Astrocyte (in vitro differentiated cells and primary cell): ENCODE measurements at places on chromosomes 4 and X. TPM values are rescaled to one million over a fixed set of nuclear protein-coding genes. Genes with fewer than 3 reads are reported as not detected.
A peak's percentile ranks its signal among the peaks of the same experiment; 100 is the strongest.

GRCh38 chr4:37978248-37978924 is 18.2 kb downstream of the PTTG2 start:
- no peaks in the 10 kb centered on the region for H3K27me3 ChIP-seq
- peak overlapping the region; percentile 71 for H3K27ac ChIP-seq
- peak overlapping the region; percentile 90 for H3K4me3 ChIP-seq
- H3K4me1 ChIP-seq: peaks cover 23% of the 10 kb centered on the region

The CTAG1A gene
- not detected in 2 replicates for total RNA-seq

- no peak overlapping the region for H3K4me3 ChIP-seq
- H3K36me3 ChIP-seq: peaks cover 9% of the 10 kb centered on the region
- H3K27me3 ChIP-seq: no peaks in the 10 kb centered on the region
- no peak for DNase-seq
- no peaks in the 10 kb centered on the region for H3K4me1 ChIP-seq
- H3K27ac ChIP-seq: no peak overlapping the region
These were observed 55.3 kb downstream of the FIP1L1 start for GRCh38 chr4:53432528-53433424.

- no peaks in the 10 kb centered on the region for H3K27me3 ChIP-seq
- H3K4me1 ChIP-seq: no peaks in the 10 kb centered on the region
- no peak overlapping the region for H3K27ac ChIP-seq
- H3K4me3 ChIP-seq: no peak overlapping the region
- DNase-seq: no peak
- H3K36me3 ChIP-seq: no peaks in the 10 kb centered on the region
These were observed 2725.5 kb downstream of the ARAP2 start for GRCh38 chr4:33518856-33519255.

GRCh38 chr4:120730777-120731320 is 191.7 kb downstream of the PRDM5 start:
- H3K27ac ChIP-seq: no peak overlapping the region
- DNase-seq: no peak
- H3K36me3 ChIP-seq: no peaks in the 10 kb centered on the region

The TRMT44 gene
- 12.2 and 18.0 TPM in 2 replicates for total RNA-seq

DNA sequence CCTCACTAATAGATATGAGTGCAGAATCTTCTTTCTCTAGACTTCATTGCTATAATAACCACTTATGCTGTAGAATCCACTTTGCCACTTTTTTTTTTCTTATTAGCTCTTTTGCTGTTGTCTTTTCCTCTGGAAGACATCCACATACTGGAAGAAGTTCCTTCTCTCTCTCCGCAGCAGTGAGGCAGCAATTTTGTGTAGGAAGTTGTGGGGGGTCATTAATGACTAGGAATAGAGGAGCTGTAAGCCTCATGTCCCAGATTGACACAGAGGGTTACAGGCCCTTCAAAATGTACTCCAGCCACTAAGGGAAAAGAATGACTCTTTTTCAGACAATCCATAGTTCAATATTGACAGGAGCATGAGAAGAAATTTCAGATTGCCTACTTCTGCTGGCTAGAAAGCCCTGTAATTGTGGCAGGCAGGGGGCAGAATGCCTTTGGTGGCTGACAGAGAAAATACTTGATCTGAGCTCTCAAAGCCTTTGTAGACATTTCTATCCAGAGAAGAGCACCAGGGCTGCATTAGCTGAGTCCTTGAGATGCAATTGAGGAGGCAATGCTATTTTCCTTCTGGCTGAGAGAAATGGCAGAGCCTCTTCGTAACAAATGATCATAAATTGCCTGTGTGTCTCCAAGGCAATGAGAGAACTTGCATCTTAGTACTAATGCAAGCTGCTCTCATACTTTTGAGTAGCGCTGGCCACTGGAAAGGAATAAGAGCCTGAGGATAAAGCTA is 856.2 kb downstream of the STIM2 start:
- no peak for DNase-seq
- H3K27ac ChIP-seq: no peak overlapping the region
- no peaks in the 10 kb centered on the region for H3K27me3 ChIP-seq
- H3K4me1 ChIP-seq: no peaks in the 10 kb centered on the region
- no peak overlapping the region for H3K4me3 ChIP-seq

DNA sequence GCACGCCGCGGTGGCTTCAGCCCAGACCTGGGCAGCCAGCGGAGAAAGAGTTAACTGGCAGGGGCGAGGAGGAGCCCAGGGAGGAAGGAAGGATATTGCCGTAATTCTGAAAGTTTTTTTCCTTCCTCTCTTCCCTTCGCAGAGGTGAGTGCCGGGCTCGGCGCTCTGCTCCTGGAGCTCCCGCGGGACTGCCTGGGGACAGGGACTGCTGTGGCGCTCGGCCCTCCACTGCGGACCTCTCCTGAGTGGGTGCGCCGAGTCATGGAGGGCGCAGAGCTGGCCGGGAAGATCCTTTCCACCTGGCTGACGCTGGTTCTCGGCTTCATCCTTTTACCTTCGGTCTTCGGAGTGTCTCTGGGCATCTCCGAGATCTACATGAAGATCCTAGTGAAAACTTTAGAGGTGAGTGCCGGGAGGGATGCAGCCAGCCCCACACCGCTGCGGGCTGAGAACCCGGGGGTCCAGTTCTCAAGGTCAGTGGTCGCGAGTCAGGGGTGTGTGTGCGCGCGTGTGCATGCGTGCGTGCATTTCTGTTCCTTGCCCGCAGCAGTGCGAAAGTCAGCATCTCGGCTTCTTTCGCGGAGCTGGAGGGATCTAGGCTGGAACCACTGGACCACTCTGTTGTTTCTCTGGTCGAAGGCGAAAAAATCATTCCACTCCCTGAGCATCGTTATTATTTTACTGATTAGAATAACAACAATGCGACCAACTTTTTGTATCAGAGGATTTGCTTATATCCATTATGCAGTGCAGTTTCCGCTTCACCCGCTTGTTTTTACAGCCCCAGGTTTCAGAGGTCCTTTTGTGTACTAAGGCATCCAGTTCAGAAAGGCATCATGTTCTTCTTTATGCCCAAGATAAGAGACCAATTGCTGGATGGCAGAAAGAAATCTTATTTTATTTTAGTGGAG is 709 bp downstream of the GPAT3 start:
- no peak for DNase-seq
- peak overlapping the region; percentile 0 for H3K27ac ChIP-seq
- peaks cover 7% of the 10 kb centered on the region for H3K4me1 ChIP-seq
- no peaks in the 10 kb centered on the region for H3K36me3 ChIP-seq

- no peak overlapping the region for H3K4me3 ChIP-seq
- no peaks in the 10 kb centered on the region for H3K27me3 ChIP-seq
- no peaks in the 10 kb centered on the region for H3K4me1 ChIP-seq
- H3K27ac ChIP-seq: no peak overlapping the region
These were observed 901.6 kb upstream of the NDST4 start for GRCh38 chr4:116015062-116015461.

GRCh38 chrX:118756101-118756500 is 28.7 kb downstream of the IL13RA1 start:
- H3K4me1 ChIP-seq: no peaks in the 10 kb centered on the region
- H3K4me3 ChIP-seq: no peak overlapping the region
- peak; percentile 3 for DNase-seq
- no peaks in the 10 kb centered on the region for H3K27me3 ChIP-seq

GRCh38 chrX:129493643-129494042 is 29.6 kb downstream of the SMARCA1 start:
- H3K4me1 ChIP-seq: peaks cover 31% of the 10 kb centered on the region
- H3K36me3 ChIP-seq: peaks cover 12% of the 10 kb centered on the region
- peak overlapping the region; percentile 39 for H3K27ac ChIP-seq
- H3K4me3 ChIP-seq: no peak overlapping the region

The DGAT2L6 gene
- not detected in 2 replicates for total RNA-seq

The TLL1 gene
- 1.9 and 2.7 TPM in 2 replicates for total RNA-seq

DNA sequence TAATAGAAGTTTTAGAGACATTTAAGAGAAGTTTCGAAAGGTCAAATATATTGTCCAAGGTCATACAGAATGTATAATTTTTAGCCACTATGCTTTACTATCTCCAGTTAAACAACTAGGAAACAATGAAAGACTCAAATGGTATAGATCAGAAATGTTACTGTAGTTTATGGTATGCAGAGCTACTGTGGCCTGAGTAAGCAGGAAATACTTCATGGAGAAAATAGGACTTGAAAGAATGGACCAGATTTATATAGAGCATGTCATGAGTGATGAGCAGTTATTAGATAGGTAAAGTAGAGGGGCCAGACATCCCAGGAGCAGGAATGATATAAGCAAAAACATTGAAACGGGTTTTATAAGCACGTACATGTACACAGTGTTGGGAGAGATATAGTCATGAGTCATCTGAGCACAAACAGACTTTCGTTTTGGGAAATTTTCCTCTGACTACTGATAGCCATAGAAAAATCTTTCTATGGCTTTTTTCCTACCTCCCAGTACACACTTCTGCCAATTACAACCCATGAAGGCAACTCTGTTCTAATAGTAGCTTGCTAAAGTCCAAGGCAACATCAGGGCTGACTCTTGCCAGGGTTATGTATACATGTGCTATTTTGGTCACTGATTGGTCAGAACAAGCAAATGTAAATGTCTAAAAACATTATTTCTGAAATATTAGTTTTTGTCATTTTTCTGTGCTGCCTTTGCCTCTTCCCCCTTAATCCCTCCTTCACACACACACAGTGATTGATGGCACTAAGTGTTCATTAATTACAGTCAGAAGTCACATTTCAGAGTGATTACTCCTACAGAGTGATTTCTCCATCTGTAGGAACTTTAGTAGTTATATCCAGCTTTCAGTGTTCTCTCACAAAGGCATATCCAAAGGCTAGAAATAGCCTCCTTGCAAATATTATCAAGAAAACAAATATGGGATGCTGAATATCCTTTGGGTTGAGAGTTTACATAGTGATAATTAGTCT is 198.7 kb downstream of the ENOX2 start:
- no peaks in the 10 kb centered on the region for H3K36me3 ChIP-seq
- no peaks in the 10 kb centered on the region for H3K27me3 ChIP-seq
- no peak overlapping the region for H3K4me3 ChIP-seq
- peak; percentile 39 for DNase-seq

GRCh38 chr4:169921237-169921636 is 105.0 kb downstream of the MFAP3L start:
- no peaks in the 10 kb centered on the region for H3K36me3 ChIP-seq
- DNase-seq: no peak
- no peak overlapping the region for H3K27ac ChIP-seq
- no peak overlapping the region for H3K4me3 ChIP-seq
- peaks cover 2% of the 10 kb centered on the region for H3K27me3 ChIP-seq
- peaks cover 2% of the 10 kb centered on the region for H3K4me1 ChIP-seq

DNA sequence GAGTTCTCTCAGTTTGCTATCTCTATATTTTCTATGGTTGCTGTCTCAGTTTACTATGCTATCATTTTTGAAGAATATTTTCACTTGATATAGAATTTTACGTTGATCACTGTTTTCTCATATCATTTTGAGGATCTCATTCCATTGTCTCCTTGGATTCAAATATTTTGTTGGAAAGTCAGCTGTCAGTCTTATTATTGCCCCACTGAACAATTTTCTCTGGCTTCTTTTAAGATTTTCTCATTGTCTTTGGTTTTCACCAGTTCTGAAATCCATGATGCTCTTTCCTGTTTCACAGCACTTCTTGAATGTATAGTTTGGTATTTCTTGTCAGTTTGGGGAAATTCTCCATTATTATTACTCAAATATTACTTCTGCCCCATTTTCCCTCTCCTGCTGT is 81.1 kb downstream of the ENPP6 start:
- H3K36me3 ChIP-seq: no peaks in the 10 kb centered on the region
- no peak overlapping the region for H3K27ac ChIP-seq
- no peaks in the 10 kb centered on the region for H3K4me1 ChIP-seq
- H3K27me3 ChIP-seq: no peaks in the 10 kb centered on the region
- H3K4me3 ChIP-seq: no peak overlapping the region

DNA sequence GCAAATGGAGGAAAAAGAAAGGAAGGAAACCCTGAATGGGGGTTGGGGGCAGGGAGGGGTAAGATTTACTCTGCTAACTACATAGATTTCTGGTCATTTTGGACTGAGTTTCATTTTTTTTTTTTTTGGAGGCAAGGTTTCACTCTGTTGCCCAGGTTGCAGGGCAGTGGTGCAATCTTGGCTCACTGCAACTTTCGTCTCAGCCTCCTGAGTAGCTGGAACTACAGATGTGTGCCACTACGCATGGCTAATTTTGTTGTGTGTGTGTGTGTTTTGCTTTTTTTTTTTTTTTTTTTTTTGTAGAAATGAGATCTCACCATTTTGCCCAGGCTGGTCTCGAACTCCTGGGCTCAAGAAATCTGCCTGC is 223.5 kb downstream of the APBB2 start:
- no peaks in the 10 kb centered on the region for H3K27me3 ChIP-seq
- DNase-seq: no peak
- peaks cover 2% of the 10 kb centered on the region for H3K36me3 ChIP-seq
- H3K4me1 ChIP-seq: peaks cover 44% of the 10 kb centered on the region
- no peak overlapping the region for H3K4me3 ChIP-seq

The HDAC8 gene
- 23.6 and 24.3 TPM in 2 replicates for total RNA-seq

DNA sequence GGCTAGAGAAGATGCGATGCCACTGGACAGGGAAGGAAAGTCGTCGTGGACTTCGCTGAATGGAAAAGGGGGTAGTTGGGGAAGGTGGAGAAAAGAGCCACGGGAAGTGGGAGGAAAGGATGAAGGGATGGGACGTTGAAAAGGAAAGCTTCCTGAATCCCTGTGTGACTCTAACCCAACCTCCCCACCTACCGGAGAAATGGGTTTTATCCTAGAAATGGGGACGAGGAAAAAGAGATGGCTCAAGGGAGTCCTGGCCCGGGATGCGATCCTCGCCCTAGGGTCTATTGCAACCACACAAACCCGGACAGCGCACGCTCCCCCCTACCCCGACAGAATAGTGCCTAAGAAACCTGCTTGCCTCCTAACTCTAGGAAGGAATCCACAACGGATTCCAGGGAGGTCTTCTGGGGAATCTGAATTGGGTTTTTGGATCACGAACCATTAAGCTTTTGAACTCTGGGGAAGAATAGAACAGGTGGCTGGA is 738 bp upstream of the TSPAN5 start:
- H3K27ac ChIP-seq: peak overlapping the region; percentile 69
- H3K27me3 ChIP-seq: no peaks in the 10 kb centered on the region
- peak overlapping the region; percentile 79 for H3K4me3 ChIP-seq
- H3K4me1 ChIP-seq: peaks cover 35% of the 10 kb centered on the region
- no peaks in the 10 kb centered on the region for H3K36me3 ChIP-seq

DNA sequence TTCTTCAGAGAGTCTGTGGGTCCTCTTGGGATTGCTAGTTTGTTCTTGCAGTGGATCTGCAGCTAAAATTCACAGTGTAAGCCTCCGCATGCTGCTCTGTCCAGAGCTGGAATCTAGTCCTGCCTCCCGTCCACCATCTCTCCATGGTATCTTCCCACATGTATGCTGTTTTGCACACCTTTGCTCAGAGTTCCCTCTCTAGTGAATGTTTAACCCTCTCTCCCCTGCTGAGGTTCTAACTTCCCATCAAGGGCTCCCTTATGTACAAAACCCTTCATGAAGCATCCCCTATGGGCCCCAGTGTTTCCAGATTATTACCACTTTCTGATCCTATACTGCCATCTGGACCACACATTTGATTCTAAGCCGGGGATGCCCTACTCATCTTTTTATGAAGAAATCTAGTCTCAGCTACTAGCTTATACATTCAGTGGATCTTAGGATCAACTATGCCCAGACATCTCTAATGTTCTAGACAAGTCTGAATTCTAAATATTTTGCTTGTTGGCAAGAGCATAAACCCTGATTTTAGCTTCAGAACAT is 157.3 kb downstream of the CPEB2 start:
- H3K4me1 ChIP-seq: no peaks in the 10 kb centered on the region
- no peak for DNase-seq
- H3K36me3 ChIP-seq: no peaks in the 10 kb centered on the region
- no peak overlapping the region for H3K4me3 ChIP-seq
- H3K27me3 ChIP-seq: no peaks in the 10 kb centered on the region
- H3K27ac ChIP-seq: no peak overlapping the region

The SCRG1 gene
- total RNA-seq: 4.3 and 7.3 TPM in 2 replicates

- H3K27me3 ChIP-seq: no peaks in the 10 kb centered on the region
- no peaks in the 10 kb centered on the region for H3K36me3 ChIP-seq
- no peak overlapping the region for H3K4me3 ChIP-seq
- DNase-seq: no peak
These were observed 172.0 kb downstream of the AASDH start for GRCh38 chr4:56215141-56215783.
